ENCODE measurements at places on chromosomes 2 and 18. TPM values are rescaled to one million over a fixed set of nuclear protein-coding genes. Genes with fewer than 3 reads are reported as not detected.

The SLC4A5 gene
- total RNA-seq: 1.9 TPM

The GREB1 gene
- 0.94 TPM for total RNA-seq

The PKP4 gene
- total RNA-seq: 29.6 TPM

The CTAGE1 gene
- not detected for total RNA-seq

The MYO5B gene
- total RNA-seq: 0.07 TPM

The C2orf15 gene
- total RNA-seq: 0.92 TPM

The TGFA gene
- 0.35 TPM for total RNA-seq

The TDRD15 gene
- not detected for total RNA-seq

The ANKRD30B gene
- total RNA-seq: not detected

The OSR1 gene
- not detected for total RNA-seq

The GPR35 gene
- 8.4 TPM for total RNA-seq

The REG3G gene
- not detected for total RNA-seq

The COL6A3 gene
- 7.0 TPM for total RNA-seq

The MRO gene
- total RNA-seq: not detected

The CXCR1 gene
- not detected for total RNA-seq

The DNAH6 gene
- total RNA-seq: 0.51 TPM

The TEX51 gene
- total RNA-seq: not detected

The CHAC2 gene
- 25.6 TPM for total RNA-seq
